ENCODE measurements at places on chromosomes 6 and 20. TPM values are rescaled to one million over a fixed set of nuclear protein-coding genes. Genes with fewer than 3 reads are reported as not detected.

DNA sequence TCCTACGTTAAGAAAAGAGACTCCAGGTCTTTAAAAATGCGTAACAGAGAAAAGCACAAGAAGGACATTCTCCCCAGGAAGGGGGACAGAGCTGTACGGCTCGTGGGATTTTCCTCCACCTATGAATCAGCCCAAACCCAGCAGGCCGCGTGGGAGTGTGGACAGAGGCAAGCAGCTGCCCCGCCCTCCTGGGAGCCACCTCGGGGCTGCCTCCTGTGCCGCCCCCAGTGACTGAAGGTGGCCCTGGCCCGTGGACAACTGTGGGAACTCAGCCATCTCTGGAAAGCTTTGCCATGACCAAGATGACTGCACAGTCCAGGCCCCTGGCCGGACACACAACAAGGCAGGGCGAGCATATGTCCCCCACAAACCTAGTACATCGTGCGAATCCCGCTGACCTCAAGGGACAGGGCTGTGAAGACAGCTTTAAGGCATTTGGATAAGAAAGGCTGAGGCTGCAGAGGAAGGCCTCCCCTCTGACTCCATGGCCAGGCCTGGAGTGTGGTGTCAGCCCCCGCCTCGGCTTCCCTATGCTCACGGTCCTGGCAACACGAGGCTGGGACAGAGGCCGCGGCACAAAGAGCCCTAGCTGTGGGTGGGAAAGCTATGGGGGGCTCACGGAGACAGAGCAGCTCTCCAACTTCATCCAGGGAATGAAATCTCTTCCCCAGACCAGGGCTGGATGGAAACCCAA lies 26.9 kb downstream of the PXDC1 start:
- no peak for DNase-seq

- DNase-seq = no peak
These were observed 15.6 kb downstream of the BCLAF1 start for GRCh38 chr6:136274062-136274461.

GRCh38 chr6:52598123-52598823 lies 21.4 kb upstream of the TRAM2 start:
- no peak for DNase-seq

DNA sequence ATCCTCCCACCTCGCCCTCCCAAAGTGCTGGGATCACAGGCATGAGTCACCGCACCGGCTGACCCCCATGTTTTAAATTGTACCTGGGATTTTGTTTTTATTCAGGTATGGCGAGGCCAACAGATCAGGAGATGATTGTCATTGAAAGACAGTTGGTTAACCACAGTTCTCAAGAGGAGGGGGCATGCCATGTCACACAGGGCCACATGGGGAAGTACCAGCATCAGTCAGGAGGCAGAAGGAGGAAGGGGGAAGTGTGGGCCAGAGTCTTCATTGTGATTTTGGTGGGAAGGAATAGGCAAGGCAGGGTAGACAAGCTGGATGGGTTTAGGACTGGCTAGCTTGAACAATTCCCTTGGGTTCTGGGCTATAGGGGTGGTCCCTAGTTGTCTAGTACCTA lies 9.9 kb upstream of the MMP9 start:
- DNase-seq = no peak

- DNase-seq = no peak
These were observed 128.6 kb upstream of the PLCB4 start for GRCh38 chr20:8940326-8940725.

DNA sequence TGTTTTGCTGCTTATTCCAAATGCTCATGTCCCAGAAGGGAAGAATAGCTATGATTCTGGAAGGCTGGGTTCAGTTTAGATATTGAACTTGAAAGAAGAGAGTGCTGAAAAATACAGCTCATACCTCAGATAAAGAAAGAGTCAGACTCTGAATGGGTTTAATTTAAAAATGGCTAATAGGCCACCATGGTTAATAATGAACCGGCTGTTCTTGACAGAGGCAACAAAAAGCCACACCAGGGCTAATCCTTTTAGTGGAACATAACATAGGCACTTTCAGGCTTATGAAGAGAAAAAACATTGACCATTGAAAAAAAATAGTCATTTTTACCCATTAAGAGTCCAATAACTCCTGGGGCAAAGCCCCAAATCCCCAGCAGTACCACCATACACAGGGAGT lies 59.4 kb downstream of the TNFRSF21 start:
- DNase-seq = no peak

- DNase-seq = peak; percentile 27
These were observed 161.3 kb upstream of the RREB1 start for GRCh38 chr6:6946206-6947155.

DNA sequence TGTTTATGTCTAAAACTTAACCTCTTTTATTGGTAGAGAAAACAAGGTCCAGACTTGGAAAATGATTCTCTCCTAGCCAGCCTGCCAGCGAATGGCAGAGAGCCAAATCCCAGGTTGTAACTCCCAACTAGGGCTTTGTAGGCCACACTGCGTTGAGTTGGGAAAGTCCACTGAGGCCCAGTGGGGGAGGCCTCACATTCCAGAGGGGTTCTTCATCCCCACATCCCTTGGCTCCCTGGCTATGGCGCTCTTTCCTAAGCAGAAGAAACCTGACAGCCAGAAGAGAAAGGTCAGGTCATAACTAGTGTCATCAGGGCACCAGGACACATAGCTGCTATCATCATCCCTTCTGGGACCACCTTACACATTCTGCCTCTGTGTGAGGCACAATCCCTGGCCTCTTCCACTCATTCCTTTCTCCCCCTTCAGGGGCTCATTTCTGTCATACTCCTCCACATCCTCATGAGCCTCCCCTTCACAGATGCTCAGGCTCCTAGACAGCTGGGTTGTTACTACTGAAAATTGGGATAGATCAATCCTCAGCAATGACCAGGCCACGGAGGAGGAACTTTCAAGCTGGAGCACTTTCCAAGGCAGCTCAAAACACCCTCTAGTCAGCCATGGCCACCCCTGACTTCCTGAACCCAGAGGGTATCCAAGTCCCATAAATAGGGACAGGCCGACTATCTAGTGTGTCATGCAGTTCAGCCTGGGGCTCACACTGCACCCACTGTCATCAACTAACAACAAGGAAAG lies 48.6 kb downstream of the TCP11 start:
- DNase-seq = no peak

- DNase-seq = no peak
These were observed 202.5 kb upstream of the MAN1A1 start for GRCh38 chr6:119552021-119552420.

DNA sequence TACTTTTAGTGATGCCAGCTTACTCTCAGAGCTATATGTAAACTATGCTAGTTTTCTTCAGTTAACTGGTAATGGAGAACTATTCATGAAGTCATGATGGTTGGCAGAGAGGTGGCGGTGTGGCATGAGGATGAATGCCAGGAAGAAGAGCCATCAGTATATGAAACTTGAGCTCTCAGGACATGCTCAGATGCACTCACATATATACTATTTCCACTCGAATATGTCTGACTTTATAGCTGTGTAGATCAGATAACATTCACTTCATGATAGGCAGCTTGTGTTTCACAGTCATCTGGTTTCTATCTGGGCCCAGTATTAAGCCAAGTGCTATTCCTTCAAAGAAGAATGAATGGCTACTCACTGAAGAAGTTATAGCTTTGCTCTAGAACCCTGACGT lies 46.2 kb upstream of the CEP85L start:
- DNase-seq = no peak

GRCh38 chr20:48207505-48207904 lies 422.2 kb upstream of the SULF2 start:
- DNase-seq = no peak

- DNase-seq = no peak
These were observed 26.0 kb upstream of the MYMX start for GRCh38 chr6:44190715-44191114.

DNA sequence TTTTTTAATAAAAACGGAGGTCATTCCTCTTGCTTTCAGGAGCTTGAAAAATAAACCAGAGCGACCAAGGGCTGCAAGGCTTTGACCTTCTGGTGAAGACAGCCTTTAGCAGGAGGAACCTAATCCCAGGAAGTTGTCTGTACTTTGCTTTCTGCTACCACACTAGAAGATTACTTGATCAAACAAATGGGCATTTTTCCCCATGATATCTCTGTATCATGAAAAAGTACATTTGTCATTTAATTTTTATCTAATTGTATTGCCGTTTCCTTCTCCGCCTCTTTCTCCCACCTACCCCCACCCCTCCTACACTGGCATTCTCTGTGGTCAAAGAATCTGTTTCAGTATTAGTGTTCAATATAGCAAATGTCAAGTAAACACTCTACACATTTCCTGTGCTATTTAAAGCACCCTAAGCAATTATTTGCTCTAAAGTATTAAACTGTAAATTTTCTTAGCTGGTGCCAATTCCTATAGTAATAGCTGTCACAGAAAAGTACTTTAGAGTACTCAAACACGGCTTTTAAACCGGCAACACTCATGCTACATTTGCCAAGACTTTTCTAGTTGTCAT lies 29.7 kb downstream of the ATXN1 start:
- DNase-seq = no peak

DNA sequence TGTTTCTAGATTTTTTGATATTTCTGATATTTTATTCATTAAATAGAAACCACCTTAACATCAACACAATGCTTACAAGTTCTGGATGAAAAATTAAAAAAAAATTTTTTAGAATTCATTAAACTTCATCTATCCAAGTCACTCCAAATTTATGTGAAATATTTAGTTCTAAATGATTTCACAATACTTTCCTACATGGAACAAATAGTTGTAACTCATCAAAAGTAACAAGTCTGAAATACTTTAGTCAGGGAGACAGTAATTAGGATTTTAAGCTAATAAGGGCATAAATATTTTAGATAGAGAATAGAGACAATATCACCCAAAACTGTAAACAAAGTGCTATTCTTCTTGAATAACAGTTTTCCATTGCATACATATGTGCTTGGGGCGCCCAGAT lies 147.8 kb downstream of the HIVEP2 start:
- no peak for DNase-seq

DNA sequence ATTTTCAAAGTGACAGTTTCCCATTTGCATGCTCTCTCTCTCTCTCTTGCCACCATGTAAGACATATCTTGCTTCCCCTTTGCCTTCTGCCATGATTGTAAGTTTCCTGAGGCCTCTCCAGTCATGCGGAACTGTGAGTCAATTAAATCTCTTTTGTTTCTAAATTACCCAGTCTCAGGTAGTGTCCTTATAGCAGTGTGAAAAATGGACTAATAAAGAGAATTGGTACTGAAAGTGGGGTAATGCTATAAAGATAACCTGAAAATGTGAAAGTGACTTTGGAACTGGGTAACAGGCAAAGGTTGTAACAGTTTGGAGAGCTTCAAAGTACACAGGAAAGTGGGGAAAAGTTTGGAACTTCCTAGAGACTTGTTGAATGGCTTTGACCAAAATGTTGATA lies 389.8 kb downstream of the GRIK2 start:
- no peak for DNase-seq

DNA sequence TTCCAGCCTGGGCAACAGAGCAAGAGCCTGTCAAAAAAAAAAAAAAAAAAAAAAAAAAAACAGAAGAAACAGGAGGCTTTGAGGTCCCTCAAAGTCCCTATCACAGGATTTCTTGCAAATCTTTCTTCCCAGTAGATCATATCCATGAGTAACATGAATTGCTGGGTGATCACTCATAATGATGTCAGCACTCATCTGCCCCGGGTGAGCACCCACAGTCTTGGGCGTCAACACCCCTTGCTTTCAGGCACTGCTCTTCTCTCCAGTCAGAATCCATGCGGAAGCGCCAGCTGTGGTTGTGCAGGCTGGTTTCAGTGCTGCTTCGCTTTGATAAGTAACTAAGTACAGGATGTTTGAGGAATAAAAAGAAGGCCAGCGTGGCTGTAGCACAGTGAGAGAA lies 40.2 kb upstream of the INSM1 start:
- DNase-seq = no peak

- no peak for DNase-seq
These were observed 102.9 kb downstream of the CDH4 start for GRCh38 chr20:61354901-61355495.

DNA sequence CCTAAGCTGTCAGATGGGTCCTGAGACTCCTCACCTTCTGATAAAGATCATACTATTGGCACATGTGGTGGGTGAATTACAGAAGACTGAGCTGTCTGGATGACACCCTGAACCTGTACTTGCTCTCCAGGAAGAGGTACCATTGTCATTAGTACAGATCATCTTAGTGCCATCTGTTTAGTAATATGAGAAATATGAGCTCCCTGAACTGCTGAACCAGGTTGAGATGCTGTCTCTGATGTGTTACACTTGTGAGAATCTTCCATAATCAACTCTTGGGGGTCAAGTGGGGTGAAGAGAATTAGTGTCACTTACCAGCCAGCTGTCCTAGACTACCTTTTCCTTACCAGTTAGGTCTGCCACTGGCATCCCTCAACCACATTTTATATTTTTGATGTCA lies 531.0 kb downstream of the EPHA7 start:
- DNase-seq = no peak

DNA sequence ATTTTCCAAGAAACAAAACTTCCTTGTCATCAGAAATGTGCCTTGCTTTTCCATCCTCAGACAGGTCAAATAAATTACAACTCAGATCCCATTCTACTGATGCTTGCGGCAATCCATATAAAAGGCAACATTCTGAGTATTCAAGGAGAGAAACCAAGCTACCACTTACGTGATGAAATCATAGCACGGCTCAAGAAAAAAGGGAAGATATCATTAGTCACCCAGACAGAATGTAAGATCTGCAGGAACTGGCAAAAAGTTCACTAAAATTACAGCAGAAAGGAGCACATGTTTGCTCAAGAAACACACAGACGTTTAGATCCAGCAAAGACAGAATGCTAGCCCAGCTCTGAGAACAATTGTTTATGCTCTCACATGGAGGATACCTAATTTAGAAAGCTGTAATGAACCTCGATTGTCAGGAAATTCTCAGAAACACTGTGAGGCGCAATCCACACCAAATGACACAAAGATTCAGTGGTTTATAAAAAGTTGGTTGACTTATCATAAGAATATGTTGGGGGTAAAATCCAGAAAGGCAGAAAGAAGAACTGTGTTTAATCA lies 304.2 kb downstream of the ADGRG6 start:
- DNase-seq = no peak

GRCh38 chr6:40276141-40276540 lies 311.0 kb downstream of the LRFN2 start:
- DNase-seq = no peak

DNA sequence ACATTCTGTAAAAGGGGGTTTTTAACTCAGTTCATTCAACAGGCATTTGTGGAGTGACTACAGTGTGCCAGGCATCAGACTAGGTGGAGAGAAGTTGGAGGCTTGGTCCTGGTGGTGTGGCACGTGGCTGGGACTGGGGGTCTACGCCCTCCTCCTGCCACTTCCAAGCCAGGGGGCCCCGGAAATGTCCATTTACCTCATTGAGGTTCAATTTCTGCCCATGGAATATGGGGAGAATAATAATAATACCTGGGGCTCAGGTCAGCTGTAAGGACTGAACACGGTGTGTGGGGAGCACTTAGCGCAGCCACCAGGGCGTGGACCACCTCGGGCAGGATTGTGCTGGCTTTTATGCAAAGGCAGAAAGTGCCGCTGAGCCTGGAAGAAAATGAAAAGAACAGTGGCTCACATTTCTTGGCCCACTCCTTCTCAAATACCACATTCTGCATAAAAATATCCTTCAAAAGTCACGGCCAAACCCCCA lies 229.4 kb downstream of the ANKRD60 start:
- DNase-seq = no peak

IPCEF1 gene
- 4.3 TPM for polyA plus RNA-seq

AFG1L gene
- polyA plus RNA-seq = 7.2 TPM

HRH3 gene
- not detected for polyA plus RNA-seq

CLIC5 gene
- polyA plus RNA-seq = 10.4 TPM

CLPSL2 gene
- polyA plus RNA-seq = not detected

APCDD1L gene
- 0.21 TPM for polyA plus RNA-seq

METTL24 gene
- polyA plus RNA-seq = 1.8 TPM

FAM209B gene
- polyA plus RNA-seq = 0.32 TPM

RHAG gene
- 1.7 TPM for polyA plus RNA-seq

Measured in right lung (tissue), 10 donors.